KBM-7 (cell line): ENCODE measurements at places on chromosomes 13 and 19.

GRCh38 chr13:48532256-48532505 is 699 bp downstream of the RCBTB2 start:
- DNase-seq, result no peak

DNA sequence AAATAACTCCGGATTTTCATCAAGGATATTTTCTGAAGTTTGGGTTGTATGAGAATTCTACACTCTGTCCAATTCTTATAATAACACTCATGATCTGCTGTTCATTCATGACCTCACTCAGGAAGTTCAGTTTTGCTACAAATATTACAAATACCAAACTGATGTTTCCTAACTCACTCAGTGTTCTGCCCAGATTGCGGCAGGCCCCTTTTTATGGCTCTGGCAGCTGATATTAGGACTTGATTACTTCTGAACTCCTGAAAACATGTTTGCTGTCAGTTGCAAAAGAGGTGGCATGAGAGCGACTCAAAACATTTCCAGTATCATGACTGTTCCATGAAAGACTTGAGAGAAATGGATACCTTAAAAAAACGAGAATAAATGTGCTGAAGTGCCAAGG is 188.0 kb downstream of the RGCC start:
- no peak for DNase-seq

DNA sequence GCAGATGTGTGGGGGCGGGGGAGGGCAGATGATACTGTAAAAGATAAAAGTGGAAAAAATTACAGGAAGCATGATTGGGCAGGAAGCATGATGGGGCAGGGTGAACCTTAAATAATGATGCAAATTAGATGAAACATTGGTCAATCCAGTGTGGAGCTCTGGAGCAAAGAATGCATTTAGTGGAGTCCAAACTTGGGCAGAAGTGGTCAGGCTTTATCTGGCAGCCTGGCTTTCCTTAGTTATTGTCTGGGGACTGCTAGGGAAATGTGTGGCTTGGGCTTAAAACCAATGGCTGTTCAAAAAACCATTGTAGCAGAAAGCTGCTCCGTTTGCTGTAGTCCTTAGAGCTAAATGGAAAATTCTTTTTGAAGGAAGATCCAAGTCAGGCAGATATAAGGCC is 1077.3 kb upstream of the MIR17HG start:
- no peak for DNase-seq

DNA sequence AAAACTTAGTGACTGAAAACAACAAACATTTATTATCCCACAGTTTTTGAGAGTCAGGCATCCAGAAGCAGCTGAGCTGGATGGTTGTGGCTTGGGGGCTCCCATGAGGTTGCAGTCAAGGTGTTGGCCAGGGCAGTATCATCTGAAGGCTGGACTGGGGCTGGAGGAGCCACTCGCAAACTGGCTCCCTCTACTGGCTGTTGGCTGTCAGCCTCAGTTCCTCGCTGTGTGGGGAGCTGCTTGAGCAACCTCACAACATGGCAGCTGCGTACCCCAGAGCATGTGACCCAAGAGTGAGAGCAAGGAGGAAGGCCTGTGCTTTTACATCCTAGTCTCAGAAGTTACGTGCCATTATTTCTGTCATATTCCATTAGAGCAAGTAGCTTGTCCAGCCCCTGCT is 9.7 kb downstream of the YJU2 start:
- no peak for DNase-seq

GRCh38 chr13:32391101-32391619 is 36.8 kb downstream of the N4BP2L1 start:
- DNase-seq, result no peak

DNA sequence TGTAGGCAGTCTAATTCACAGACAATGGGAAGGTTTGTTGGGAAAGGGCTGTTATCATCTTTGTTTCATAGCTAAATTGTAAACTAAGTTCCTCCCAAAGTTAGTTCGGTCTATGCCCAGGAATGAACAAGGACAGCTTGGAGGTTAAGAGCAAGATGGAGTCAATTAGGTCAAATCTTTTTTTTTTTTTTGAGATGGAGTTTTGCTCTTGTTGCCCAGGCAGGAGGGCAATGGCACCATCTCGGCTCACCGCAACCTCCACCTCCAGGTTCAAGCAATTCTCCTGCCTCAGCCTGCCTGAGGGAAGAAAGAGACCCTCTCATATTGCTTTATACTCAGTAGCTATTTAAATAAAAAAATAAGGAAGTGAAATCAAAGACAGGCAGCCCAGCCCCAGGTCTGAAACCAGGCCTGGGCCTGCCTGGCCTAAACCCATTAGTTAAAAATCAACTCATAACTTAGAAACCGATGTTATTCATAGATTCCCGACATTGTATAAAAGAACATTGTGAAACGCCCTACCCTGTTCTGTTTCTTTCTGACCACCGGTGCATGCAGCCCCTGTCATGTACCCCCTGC is 297.4 kb upstream of the SGCG start:
- no peak for DNase-seq

DNA sequence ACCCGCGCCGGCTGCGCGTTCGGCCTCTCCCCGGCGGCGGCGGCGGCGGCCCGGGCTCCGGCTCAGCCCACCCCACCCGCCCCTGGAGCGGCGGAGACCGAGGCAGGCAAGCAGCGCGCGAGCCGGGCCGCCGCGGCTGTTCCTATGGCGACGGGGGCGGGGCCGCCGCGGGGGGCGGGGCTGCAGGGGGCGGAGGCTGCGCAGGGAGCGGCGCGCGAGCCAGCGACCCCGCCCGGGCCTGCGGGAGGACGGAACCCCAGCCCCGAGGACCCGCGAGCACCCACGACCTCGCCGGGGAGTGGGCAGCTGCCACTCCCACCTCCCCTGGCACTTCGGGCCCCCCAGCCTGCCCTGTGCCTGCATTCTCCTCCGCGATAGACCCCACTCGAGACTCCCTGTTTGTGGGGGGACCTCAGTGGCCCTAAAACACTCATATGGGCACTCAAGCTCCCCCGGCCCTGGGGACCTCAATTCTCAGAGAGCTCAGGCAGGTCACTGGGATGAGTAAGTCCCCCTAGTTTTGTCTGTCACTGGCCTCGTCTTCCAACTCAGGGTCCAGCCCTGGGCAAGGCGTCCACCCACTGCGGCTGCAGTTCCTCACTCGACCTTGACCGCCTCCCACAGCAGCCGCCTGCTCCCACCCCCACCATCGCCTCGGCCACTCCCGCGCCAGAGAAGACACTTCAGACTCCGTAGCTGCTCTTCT is at the start of gene CTXN1:
CTXN1 (minus strand) TSS at position 115 of the 706 bp plus-strand sequence. CDS start 597 bp downstream, outside the sequence.
- DNase-seq, result peak; percentile 29

- DNase-seq, result no peak
These were observed 1.8 kb downstream of the LRG1 start for GRCh38 chr19:4537953-4538600.

- DNase-seq, result peak; percentile 74
These were observed 759 bp downstream of the RB1 start for GRCh38 chr13:48304143-48304876.

DNA sequence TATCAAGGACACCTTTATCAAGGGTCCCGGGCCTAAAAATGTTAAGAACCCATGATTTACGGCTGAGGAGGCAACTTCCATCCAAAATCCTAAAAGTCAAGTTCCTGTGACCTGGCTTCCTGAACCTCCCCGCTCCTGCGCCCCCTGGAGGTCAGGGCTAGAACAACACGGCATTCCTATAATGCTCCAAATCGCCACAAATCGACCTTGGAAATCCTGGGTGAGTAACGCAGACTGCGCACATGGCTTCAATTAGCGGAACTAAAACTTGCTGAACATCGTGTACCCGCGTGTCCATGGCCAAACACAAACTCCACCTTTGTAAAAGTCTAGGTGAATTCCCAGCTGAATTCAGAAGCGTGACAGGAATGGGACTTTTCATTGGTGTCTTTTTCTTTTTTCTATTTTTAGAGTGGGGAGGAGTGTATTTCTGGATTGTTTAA is 4.3 kb upstream of the C5AR1 start:
- DNase-seq, result peak; percentile 77
